Effector memory CD8-positive, alpha-beta T cell (primary cell): ENCODE measurements at places on chromosomes 4 and X.
A peak's percentile ranks its signal among the peaks of the same experiment; 100 is the strongest.

DNA sequence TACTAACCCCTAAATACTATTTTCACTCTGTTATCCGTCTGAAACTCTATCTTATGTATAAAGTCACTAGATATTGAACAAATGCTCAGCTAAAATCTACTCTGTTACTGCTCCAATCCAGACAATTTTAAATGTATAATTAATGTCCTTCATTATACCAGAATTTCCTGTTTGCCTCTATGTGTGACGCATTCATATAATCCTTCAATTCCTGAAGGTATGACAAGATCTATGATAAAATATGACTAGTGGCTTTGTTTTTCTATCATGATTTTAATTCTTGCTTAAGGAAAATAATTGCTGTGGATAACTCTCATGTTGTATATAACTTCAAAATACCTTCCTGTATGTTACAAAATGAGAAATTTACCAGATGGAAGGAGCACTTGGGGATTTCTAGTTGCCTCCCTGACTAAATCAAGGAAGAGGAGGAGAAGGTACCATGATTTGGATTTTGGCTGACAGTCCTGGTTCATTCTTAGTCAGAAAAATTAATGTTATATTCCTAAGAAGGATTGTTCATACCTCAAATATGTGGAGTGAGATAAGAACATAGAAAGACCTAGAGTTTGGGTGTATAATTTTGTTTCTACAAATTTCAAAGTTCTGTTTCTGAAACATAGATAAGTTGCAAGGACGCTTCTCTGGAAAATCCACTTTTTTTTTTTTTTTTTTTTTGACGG, 4.9 kb downstream of the CXCL6 start:
- H3K27ac ChIP-seq, result no peak overlapping the region
- H3K27me3 ChIP-seq, result peaks cover 8% of the 10 kb centered on the region
- H3K4me1 ChIP-seq, result no peaks in the 10 kb centered on the region
- no peak for DNase-seq
- no peaks in the 10 kb centered on the region for H3K36me3 ChIP-seq

DNA sequence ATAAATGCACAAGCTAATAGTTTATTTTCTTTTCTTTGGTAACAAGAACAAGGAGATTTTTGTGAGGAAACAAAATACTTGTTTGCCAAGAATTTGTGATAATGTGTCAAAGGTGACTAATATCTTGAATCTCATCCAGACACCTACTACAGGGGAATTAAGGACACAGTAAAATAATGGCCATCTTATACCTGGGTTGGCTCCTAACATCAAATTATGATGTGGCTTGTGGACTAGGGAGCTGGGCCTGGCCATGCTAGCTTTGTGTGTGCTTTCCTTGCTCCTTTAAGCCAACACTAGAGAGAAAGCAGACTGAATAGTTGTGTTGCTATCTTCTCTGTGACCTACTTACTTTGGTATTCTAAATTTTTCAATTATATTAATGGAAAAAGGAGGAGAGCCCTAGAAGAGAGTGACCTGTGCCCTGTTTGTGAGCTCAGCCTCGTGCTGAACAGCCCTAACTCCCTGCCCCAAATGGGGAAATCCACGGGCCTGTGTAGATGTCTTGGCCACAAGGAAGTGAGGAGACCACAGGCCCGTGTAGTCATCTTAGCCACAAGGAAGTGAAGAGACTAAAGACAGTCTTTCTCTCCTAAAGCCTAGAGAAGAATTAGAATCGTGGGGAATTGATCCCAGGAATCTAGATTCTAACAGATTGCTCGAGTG, 23.3 kb downstream of the ARHGAP24 start:
- no peak overlapping the region for H3K27ac ChIP-seq
- H3K36me3 ChIP-seq, result no peaks in the 10 kb centered on the region
- no peaks in the 10 kb centered on the region for H3K27me3 ChIP-seq
- H3K4me1 ChIP-seq, result no peaks in the 10 kb centered on the region

DNA sequence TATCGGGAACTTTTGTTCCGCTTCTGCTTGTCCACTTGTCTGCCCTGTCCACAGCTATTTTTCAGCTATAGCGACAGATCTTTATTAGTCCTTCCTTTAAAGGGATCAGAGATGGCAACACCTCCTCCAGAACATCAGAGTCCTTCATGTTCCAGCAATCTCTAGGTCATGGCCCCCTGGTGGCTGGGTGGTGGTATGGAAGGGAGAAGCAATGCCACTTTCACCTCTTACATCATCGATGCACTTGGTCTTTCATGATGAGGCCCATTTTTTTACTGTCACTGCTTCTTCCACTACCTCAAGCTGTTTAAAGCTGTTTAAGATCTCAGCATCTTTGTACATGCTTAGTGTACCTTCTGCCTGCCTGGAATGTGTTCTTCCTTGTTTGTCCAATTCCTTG, 106.7 kb downstream of the ARHGAP6 start:
- no peak overlapping the region for H3K27ac ChIP-seq
- H3K27me3 ChIP-seq, result peaks cover 19% of the 10 kb centered on the region
- H3K4me1 ChIP-seq, result no peaks in the 10 kb centered on the region
- H3K4me3 ChIP-seq, result no peak overlapping the region
- DNase-seq, result peak; percentile 19
- no peaks in the 10 kb centered on the region for H3K36me3 ChIP-seq

DNA sequence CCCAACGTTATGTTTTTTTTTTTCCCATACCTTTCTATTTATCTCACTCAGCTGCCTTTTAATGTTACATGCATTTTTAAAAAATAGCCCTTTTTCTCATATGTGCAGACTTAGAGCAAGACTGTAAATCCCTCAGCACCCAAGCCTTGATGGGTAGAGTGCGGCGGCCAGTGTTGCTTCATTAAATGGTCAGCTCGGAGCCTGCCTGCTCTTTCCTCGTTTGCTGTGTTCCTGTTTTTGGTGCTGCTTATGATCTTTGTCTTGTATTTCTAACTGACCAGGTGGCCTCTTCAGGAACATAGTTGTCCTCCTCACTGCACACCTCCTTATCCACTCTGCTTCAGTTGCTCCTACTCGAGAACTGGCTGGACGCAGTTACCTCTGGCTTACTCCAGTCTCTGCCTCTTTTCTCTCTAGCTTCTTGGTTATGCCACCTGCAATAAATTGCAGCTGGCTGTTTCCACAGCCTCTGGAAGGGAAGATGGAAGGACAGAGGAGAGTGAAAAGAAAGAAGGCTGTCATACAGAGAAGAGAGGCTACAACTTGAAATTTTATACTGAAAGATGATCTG, 10.7 kb downstream of the RBPJ start:
- H3K27ac ChIP-seq, result no peak overlapping the region
- H3K4me1 ChIP-seq, result peaks cover 40% of the 10 kb centered on the region
- H3K4me3 ChIP-seq, result no peak overlapping the region
- no peaks in the 10 kb centered on the region for H3K27me3 ChIP-seq

DNA sequence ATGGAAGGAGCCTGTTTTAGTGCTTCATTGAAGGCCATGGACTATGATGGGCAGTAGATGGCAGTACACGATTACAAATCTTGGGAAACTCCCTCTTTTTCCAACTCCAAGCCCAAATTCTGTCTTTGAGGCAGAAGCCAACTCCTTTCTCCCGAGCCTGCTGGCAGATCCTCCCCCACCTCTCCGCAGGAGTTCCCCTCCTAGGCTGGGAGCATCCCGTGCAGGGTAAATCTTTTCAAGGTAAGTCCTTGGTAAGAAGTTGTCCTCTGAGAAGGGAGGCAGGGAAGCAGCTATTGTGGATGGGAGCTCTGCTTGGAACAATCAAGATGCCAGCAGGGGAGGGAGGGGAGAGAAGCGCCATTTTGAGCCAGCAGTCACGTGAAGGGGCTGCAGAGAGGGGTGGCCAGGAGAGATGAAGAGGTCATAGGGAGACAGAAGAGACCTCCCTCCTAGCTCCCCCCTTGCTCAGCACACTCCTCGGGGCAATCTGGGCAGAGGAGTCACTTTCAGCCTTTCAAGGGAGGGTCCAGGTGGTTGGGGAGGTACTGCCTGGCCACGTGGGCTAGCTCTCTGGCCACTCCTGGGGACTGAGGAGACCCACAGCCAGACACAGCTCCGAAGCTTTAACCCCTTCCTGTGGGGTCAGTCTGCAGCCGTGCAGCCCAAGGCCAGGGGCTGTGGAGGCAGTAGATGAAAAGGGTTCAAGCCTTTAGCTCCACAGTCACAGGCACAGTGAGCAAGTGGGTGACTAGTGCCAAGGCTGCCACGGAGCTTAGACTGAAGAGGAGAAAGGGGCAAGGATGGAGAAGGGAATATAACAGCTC, 9.6 kb downstream of the CC2D2A start:
- H3K4me1 ChIP-seq, result no peaks in the 10 kb centered on the region
- H3K4me3 ChIP-seq, result no peak overlapping the region
- DNase-seq, result no peak
- no peaks in the 10 kb centered on the region for H3K27me3 ChIP-seq

DNA sequence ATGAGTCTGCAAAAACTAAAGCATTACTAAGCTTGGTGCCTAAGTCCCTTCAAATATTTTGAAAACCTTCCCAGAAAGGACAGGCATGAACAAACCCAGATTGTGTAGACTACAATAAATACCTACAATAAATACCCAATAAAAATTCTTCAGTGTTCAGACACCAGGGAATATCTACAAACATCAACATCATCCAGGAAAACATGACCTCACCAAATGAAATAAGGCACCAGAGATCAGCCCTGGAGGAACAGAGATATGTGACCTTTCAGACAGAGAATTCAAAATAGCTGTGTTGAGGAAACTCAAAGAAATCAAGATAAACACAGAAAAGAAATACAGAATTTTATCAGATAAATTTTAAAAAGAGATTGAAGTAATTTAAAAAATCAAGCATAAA, 57.8 kb upstream of the NLRP2B start:
- H3K36me3 ChIP-seq, result peaks cover 3% of the 10 kb centered on the region
- H3K27ac ChIP-seq, result no peak overlapping the region
- no peak overlapping the region for H3K4me3 ChIP-seq

DNA sequence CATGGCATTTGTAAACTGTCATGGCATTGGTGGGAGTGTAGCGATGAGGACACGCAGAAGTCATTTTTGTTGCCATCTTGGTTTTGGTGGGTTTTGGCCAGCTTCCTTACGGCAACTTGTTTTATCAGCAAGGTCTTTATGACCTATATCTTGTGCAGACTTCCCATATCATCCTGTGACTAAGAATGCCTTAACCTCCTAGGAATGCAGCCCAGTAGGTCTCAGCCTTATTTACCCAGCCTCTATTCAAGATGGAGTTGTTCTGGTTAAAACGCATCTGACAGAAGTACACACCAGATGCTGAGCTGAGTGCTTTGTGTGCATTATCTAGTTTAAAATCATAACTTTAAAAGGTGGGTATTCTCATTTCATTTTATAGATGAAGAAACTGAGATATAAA, 268.8 kb upstream of the GALNT7 start:
- no peaks in the 10 kb centered on the region for H3K36me3 ChIP-seq
- no peak for DNase-seq
- no peaks in the 10 kb centered on the region for H3K27me3 ChIP-seq
- no peaks in the 10 kb centered on the region for H3K4me1 ChIP-seq
- no peak overlapping the region for H3K27ac ChIP-seq

GRCh38 chr4:98557194-98557892, 101.1 kb downstream of the TSPAN5 start:
- no peak overlapping the region for H3K27ac ChIP-seq
- H3K4me1 ChIP-seq, result peaks cover 3% of the 10 kb centered on the region
- no peaks in the 10 kb centered on the region for H3K36me3 ChIP-seq
- H3K27me3 ChIP-seq, result no peaks in the 10 kb centered on the region
- H3K4me3 ChIP-seq, result no peak overlapping the region
